ENCODE measurements at places on chromosomes 6 and 20.

GRCh38 chr6:47242483-47243386 is 67.0 kb downstream of the TNFRSF21 start:
- peak; percentile 34 for DNase-seq

DNA sequence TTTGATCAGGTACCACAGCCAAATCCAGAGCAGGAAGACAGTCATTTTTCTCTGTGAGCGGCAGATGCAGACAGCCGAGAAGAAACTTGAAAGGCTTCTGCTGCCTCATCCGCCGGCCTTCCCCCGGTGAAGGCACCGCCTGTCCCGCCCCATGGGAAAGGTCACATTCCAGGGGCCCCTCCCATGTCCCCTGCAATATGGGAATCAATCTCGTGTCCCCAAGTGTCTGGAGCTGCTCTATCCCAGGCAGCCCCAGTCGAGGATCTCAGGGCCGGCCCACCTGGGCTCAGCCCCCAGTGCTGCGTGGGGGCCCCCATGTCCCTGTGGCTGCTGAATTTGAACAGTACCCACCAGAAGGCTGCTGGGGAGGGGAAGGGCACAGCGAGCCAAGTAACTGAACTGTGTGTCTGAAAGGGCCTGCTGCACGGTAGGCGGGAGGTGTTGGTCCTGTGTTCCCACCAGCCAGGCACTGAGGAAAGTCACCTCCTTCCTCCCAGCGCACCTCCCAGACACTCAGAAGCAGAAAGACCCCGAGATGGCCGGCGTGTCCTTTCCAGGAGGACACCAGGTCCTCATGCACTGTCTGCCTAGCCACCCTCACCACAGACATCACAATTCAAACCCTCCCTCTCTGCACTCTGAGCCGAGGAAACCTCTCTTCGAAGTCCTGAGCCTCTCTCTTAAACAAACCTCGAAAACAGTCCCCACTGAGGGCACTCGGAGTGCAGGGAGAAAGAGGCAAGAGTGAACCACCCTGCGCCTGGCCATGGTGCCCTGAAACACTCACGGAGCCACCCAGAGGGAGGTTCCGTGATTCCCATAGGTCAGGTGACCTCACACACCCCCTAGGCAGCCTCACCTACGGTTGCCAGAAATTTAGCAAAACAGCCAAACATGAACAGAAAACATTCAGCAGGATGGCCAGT is 99.3 kb downstream of the PSMB1 start:
- DNase-seq = no peak

GRCh38 chr6:166046226-166046625 is 121.4 kb downstream of the TBXT start:
- DNase-seq = no peak

DNA sequence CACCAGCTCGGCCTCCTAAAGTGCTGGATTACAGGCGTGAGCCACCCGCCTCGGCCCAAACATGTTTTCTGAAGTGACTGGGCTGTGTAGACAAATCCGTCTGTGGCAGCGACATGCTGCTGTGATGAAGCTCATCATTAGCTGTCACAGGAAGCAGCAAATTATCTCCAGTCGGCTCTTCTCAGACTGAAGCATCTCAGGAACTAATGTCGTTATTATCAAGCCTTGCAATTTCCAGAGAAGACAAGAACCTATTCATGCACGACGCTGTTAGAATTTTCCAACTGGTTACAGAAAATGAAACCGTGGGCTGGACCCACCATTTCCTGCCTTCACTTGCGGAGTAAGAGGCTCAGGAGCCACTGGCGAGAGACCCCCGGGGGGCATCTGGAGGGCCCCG is 17.1 kb upstream of the NTSR1 start:
- DNase-seq = no peak

DNA sequence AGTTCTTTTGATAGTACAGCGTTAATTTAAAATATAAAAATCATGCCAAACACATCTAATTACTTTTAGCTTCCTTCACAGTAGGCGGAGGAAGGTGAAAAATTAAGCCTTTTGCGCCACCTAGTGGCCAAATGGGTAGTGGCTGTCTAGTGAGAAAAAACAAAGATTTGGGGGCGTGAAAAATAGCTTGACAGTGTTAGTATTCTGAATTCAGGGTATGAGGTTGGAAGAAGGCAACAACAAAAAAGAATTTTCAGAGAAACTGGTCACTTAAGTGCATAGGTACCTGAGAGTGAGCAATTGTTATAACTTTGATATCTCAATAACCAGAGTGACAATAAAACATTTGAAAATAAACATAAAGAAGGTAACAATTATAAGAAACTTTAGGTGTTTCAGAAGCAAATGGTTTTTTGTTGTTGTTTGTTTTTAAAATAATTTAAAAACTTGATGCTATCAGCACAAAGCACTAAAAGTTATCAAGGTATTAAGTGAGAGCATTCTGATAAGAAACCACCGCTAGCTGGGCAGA is 14.3 kb downstream of the PSMB9 start:
- DNase-seq = peak; percentile 72

GRCh38 chr20:61570646-61571195 is 318.7 kb downstream of the CDH4 start:
- no peak for DNase-seq

GRCh38 chr20:22999756-23000155 is 35.4 kb upstream of the SSTR4 start:
- DNase-seq = no peak

GRCh38 chr6:166423781-166424180 is 41.0 kb upstream of the MPC1 start:
- DNase-seq = no peak

GRCh38 chr6:115120391-115120790 is 777.6 kb upstream of the HS3ST5 start:
- no peak for DNase-seq

DNA sequence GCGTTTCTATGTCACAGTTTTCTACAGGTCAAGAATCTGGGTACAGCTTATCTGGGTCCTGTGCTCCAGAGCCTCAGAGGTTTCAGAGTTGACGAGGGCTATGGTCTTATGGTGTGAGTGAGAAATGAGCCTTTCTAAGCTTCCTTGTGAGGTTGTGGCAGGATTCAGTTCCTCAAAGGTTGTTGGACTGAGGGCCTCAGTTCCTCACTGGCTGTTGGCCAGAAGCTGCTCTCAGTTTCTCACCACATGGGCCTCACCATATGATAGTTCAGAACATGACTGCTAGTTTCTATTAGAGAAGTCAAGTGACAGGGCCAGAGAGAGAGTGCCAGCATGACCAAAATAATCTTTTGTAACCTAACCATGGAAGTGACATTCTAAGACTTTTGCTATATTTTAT is 96.1 kb downstream of the NUS1 start:
- DNase-seq = no peak

DNA sequence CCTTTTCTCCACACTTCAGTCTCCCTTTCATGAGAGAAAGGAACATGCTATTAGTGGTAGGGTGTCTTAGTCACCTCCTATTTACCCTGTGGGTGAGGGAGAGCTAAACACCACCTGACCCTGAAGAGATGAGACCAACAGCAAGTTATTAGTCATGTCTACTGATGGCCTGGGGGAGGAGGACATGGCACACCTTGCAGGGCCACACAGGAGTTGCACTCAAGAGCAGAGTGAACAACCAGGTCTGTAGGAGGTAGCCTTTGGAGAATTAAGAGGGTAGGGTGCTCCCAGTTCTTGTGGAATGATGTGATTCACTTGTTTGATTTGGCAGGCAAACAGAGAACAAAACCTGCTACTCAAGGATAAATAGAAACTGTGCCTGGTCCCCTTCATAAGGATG is 82.7 kb upstream of the FABP7 start:
- DNase-seq = no peak

DNA sequence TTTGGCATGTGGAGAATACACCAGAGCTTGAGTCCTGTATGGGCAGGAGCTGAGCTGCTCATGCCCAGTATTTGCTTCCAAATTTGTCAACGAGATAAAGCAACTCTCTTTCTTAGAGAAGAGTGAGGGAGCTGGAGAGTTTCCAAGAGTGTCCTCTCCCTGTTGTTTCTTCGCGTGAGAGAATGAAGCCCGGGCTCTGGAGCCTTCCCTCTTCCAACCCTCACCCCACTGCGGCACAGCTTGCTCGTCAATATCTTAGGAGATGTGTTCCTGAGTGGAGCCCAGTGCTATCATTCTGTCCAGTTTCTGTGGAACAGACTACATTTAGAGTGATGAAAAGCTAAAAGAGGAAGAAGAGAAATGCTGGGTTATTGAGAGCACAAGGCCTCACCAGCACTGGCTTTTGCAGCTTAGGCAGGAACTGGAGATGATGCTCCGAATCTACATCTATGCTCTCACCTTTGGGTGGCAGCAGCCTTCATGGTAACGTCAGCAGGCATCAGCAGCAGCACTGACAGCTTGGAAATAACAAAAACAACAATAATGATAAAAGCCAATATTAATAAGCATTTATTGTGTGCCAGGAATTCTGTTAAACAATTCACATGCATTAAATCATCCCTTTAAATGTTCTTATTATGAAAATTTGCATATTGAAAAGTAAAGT is 66.5 kb upstream of the TFB1M start:
- DNase-seq = no peak

GRCh38 chr6:155165029-155165710 is 98.6 kb upstream of the CLDN20 start:
- no peak for DNase-seq

DNA sequence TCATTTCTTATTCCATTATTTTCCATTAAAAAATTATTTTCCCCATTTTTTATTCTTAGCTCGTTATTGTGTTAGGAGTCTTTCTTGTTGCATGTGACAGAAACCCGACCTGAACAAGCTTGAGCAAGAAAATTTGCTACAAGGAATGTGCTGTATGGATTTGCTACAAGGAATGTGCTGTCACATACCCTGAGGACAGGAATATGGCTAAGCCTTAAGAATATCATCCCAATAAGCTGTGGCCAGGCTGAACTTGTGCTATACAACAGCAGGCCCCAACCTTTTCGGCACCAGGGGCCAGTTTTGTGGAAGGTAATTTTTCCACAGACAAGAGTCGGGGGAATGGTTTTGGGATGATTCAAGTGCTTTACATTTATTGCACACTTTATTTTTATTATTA is 114.0 kb downstream of the TRMT11 start:
- no peak for DNase-seq

- no peak for DNase-seq
Measured at GRCh38 chr6:37745748-37746147, 48.1 kb upstream of the MDGA1 start.

GRCh38 chr20:25077610-25078169 is 4.3 kb downstream of the VSX1 start:
- no peak for DNase-seq

GRCh38 chr6:137928286-137928685 is 61.2 kb downstream of the TNFAIP3 start:
- DNase-seq = no peak

- no peak for DNase-seq
Measured at GRCh38 chr6:132633362-132633761, 9.3 kb upstream of the TAAR2 start.

DNA sequence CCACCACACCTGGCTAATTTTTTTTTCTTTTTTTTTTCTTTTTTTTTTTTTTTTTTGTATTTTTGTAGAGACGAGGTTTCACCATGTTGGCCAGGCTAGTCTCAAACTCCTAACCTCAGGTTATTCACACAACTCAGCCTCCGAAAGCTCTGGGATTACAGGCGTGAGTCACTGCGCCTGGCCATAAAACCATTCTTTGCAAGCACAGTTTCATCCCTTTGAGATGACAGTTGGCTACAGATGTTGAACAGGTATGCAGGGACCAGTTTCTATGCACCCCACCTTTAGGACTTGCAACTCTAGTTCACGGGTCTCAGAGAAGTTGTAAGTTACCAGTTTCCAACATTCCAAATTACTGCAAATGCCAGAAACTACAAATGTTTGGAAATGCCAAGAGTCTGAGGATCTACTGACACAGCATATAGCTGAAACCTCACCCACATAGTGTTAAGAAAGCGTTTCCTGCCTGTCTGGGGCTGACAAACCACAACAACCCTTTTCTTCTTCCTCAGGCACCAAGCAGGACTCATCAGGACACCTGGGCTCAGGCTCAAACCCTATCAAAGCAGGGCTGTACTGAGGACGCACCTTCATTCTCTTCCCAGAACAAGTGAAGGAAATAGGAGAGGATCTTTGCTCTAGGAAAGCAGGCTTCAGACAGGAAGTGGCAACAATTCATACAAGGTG is 22.9 kb downstream of the ARHGAP18 start:
- peak; percentile 55 for DNase-seq

- DNase-seq = no peak
Measured at GRCh38 chr6:41002168-41002567, 36.9 kb downstream of the UNC5CL start.

DNA sequence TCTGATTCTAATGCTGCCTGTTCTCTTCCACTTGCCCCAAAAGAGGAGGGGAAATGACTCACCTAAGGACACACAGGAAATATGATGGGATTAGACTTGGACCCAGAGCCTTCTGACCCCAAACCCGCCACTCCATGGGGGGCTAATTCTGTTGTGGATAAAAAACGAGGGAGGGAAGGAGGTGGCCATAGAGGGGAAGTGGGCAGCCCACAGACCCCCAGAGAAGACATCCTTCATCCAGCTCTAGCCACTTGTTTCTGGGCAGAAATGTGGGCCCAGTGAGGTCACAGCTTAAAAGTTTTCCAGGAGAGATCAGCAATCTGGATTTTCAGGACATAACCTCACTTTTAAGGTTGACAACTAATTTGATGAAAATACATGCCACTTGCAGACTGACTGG is 202.1 kb downstream of the ANKRD60 start:
- DNase-seq = no peak

DNA sequence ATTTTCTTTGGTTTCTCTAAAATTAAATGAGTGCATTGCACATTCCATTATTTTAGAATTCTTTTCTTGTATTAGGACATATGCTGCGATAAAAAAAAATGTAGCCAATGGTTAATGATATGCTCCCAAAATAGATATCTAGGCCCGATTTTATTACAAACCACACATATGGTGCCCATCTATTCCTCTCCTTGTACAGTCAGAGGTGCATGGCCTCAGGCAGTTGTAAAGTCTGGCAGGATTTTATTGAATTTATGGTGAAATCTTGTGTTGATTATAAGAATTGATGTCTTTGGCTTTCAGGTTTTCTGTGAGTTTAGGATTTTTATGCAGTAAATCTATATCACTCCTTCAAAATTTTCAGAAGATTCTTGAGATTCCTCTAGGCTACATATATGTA is 192.2 kb downstream of the RFPL4B start:
- no peak for DNase-seq

DNA sequence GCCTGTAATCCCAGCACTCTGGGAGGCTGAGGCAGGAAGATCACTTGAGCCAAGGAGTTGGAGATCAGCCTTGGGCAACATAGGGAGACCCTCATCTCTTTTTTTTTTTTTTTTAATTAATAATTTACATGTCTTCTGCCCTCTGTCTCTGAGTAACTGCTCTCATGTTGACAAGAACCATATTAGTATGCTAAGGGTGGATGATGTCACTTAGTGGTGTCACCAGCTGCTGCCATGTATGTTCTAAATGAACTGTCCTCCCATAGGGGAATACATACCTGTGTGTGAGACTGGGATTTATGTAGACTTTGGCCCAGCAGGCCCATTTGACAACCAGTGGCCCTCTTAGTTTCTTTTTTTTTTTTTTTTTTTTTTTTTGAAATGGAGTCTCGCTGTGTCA is 65.6 kb downstream of the SCAND1 start:
- no peak for DNase-seq

GRCh38 chr6:151101816-151102694 is 137.7 kb upstream of the AKAP12 start:
- no peak for DNase-seq

Data from T-helper 2 cell treated with Interferon-gamma antibody and Interleukin-4, amounts not matched to agents 5 μg/mL and 100 μg/mL, for 36 hours (primary cell).